ENCODE measurements at places on chromosomes 7 and 10.

DNA sequence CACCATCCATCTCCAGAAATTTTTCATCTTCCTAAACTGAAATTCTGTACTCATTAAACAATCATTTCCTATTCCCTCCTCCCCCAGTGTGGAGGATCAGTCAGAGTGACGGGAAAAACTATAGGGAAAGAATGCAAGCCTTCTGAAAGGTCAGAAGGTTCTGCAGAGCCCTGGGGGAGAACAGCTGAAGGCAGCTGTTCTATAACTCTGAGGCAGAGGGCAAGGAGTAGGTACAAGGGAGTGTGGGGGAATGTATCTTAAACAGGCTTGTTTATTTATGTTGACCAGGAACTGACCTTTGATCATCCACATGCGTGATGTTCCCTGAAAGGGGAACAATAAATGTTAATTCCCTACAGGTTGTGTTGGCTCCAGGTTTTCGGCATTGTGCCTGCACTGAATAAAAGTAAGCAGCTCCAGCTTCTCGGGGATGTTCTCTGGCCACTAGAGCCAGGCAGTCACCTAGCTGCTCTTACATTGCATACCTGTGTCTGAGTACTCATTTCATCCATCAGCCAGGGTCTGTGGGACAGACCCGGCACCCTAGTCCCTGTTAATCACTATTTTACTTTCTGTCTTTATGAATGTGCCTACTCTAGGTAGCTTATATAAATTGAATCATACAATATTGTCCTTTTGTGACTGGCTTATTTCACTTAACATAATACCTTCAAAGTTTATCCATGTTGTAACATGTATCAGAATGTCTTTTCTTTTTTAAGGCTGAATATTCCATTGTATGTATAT, 5.8 kb downstream of the IFIT1 start:
- DNase-seq, result no peak

GRCh38 chr7:116776610-116777289, 85.6 kb upstream of the CAPZA2 start:
- DNase-seq, result no peak

DNA sequence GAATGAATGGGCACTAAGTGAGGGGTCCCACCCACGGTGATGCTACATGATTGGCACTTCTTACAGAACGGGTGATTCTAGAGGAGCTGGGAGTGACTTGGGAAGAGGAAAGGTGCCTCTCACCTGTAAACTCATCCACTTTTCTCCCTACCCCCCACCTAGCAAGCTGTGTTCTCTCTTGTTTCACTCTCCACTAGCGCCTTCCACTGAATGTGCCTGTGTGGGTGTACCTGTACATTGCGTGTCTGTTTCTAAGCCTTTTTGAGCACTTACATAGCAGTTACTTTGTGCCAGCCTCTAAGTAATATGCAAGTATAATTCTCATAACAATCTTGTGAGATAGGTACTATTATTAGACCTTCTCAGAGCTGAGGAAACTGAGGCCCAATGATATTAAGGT, 133.7 kb upstream of the AGK start:
- DNase-seq, result no peak

GRCh38 chr7:107304063-107304462, 135.3 kb downstream of the HBP1 start:
- no peak for DNase-seq

GRCh38 chr7:89336121-89336520, 540.6 kb upstream of the TEX47 start:
- DNase-seq, result no peak
